EL (cell line): ENCODE measurements at places on chromosomes 7 and 10.
A peak's percentile ranks its signal among the peaks of the same experiment; 100 is the strongest.

DNA sequence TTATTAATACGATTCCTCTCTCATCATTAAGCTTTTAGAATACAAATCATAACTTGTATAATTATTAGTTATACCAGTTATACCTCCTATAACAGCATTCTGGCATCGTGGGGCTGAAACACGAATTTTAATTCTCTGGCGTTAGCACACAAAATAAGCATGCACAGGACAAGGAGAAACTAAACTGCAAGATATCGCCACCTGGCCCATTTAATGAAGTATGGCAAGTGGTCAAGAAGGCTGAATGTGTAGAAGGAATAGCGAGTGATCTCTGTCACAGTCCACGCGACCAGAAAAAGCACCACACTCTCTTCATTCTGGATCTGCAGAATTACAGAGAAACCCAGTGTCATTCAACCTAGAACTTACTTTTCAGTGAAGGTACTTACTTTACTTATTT lies 18.1 kb downstream of the HACD1 start:
- peak; percentile 33 for DNase-seq

DNA sequence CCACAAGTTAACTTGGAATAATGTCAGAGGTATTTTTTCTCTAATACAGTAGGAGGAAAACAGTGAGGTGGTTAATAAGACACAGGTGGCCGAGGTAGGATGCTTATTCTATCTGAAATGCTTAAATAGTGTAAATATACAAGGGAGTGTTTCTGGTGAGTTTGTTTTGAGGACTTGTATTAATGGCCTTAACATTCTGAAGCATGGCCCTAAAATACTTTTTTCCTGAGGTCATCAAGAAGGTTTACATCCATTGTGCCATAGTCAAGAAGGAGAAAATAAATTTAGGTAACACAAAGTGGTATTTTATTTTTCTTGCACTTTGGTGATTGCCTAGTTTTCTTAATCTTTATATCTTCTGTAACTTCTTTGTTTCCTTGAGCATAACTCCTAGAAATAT lies 18.8 kb downstream of the GNAI1 start:
- peak; percentile 63 for DNase-seq

- peak; percentile 44 for DNase-seq
Observed at GRCh38 chr10:102814873-102815661, 22.1 kb downstream of the CYP17A1 start.

GRCh38 chr10:12564173-12564572 lies 214.8 kb downstream of the CAMK1D start:
- DNase-seq: no peak

GRCh38 chr10:4704034-4704545 lies 121.9 kb upstream of the AKR1E2 start:
- peak; percentile 93 for DNase-seq

- DNase-seq: no peak
Observed at GRCh38 chr7:120486164-120486563, 213.2 kb downstream of the KCND2 start.

GRCh38 chr7:158265743-158266080 lies 321.9 kb downstream of the PTPRN2 start:
- no peak for DNase-seq

- DNase-seq: no peak
Observed at GRCh38 chr7:47484923-47485639, 96.8 kb downstream of the TNS3 start.

GRCh38 chr10:75319274-75319673 lies 82.3 kb downstream of the ZNF503 start:
- no peak for DNase-seq

DNA sequence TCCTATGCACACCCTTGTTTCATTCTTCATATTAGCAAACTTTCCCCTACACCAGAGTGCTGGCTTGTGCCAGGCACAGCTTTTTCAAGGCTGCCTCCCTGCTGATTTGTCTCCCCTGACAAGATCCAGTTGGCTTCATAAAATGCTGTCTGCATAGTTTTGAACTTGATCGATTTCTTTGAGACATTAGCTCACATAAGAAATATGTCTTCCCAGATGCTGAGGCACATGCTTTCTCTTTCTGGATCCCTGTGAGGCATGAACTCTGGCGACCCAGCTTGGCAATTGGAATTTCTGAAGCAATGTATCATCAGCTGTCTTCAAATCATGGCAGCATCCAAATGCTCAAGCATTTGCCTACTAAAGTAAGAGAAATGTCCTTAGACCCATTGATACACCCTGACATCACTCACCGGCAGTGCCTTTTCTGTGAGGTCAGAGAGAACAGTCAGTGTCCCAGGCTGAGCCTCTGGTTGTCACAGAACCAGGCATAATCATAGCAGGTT lies 616.4 kb upstream of the GHITM start:
- DNase-seq: peak; percentile 68

DNA sequence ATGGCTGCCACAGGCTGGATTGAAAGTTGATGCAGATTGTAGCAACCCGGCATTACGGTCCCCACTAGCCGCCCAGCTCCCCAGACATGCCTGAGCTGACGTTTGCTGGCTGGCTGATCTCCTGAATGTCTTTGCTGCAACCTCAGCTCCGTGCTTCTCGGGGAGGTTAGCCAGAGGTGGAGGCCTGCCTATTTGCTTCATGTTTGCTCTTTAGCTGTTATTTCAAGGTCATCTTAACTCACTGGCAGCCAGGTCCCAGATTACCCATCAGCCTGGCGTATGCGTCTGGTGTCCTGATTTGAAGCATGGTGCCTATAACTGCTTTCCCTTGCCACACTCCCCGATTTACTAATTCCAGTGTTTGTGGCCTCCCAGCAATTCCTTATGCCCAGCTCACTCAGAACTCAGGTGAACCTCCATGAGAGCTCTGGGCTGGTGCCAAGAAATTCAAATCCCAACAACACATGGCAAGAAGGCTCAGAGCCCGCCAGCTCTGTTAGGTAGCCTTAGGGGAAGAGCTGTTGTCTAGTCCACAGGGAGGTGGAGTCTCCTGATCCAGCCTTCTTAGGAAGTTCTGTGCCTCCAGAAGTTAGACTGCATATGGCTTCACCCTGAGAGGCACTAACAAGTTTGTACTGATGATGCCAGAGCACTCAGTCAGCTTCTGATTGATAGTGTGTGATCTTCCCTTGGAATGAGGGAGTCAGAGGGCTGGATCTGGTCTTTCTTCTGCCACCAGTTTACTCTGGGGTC lies 69.7 kb upstream of the EXOC4 start:
- peak; percentile 2 for DNase-seq

GRCh38 chr10:85645926-85646711 lies 720.5 kb downstream of the GRID1 start:
- no peak for DNase-seq

DNA sequence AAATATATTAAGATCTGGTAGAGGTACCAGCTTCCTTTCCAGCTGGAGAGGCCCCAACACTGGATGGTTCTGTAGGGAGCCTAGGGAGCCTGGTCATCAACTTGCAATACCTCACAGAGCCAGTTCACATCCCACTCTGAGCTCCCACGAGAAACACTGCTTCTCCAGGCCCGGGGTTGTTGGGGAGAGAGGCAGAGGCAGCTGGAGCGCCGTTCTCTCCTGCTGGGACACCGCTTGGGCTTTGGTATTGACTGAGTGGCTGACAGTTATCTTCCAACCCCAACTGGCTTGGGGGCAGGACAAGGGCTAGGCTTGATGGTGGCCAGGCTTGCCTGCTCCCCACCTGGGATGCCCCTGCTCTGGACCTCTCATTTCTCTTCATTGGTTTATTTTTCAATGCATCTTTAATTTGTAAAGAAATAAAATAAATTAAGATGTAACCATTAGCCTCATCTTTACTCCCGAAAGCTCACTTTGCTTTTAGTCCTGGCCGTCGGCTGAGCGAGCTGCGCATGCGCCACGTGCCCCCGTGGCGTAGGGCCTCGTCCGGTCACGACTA lies 10.0 kb upstream of the CHCHD1 start:
- DNase-seq: no peak

- DNase-seq: no peak
Observed at GRCh38 chr10:124870854-124871425, 69.3 kb downstream of the ABRAXAS2 start.

DNA sequence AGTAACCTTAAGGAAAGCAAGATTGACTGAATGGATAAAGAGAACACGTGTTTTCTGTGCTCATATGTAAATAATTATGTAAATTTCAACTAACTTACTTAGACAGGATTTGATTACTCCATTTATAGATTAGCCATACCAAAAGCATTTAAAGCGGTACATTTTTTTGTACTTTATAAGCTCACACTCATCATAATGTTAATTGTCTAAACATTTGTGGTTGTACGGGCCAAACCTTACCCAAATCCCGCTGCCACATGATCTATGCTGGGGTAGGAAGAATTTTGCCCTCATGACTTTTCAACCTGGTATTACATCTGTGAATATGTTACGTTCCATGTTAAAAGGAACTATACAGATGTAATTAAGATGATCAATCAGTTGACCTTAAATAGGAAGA lies 29.1 kb downstream of the MKX start:
- DNase-seq: peak; percentile 78

- no peak for DNase-seq
Observed at GRCh38 chr10:15349112-15349511, 22.0 kb downstream of the FAM171A1 start.

GRCh38 chr10:22837771-22838170 lies 90.1 kb upstream of the ARMC3 start:
- DNase-seq: no peak

- DNase-seq: no peak
Observed at GRCh38 chr10:85224366-85224940, 896.1 kb downstream of the CCSER2 start.

- DNase-seq: no peak
Observed at GRCh38 chr7:138510003-138510402, 49.9 kb downstream of the TRIM24 start.

- no peak for DNase-seq
Observed at GRCh38 chr10:20948686-20949327, 51.7 kb upstream of the NEBL start.

DNA sequence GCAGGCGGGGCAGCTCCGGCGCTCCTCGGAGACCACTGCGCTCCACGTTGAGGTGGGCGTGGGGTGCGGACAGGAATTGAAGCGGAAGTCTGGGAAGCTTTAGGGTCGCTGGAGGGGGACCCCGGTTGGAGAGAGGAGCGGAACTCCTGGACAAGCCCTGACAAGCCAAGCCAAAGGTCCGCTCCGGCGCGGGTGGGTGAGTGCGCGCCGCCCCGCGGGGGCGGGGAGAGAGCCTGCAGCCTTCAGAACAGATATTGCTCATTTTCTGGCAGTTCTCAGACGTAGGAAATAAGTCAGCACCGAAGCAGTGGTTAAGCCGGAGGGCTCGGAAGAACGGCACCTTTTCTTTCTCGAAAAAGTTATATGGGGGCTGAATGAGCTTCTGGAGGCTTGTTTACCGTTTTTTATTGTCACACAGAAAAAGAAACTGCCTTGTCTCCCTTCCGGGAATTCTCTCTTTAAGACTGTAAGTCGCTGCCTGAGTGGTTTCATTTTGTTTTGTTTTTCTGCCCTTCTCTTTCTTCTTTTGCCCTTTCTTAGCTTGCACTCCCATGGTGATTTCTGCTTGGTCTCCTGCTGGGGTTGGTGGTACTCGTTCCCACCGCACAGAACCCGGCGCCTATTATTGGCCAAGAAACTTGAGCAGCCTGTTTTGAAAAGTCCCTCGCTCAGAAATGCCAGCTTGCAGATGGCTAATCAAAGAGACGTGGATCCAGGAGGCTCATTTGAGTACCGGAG lies 732 bp downstream of the FAS start:
- DNase-seq: peak; percentile 65

GRCh38 chr10:96229568-96230030 lies 41.8 kb downstream of the BLNK start:
- peak; percentile 62 for DNase-seq

- DNase-seq: no peak
Observed at GRCh38 chr7:130500463-130500862, 8.6 kb downstream of the MEST start.

DNA sequence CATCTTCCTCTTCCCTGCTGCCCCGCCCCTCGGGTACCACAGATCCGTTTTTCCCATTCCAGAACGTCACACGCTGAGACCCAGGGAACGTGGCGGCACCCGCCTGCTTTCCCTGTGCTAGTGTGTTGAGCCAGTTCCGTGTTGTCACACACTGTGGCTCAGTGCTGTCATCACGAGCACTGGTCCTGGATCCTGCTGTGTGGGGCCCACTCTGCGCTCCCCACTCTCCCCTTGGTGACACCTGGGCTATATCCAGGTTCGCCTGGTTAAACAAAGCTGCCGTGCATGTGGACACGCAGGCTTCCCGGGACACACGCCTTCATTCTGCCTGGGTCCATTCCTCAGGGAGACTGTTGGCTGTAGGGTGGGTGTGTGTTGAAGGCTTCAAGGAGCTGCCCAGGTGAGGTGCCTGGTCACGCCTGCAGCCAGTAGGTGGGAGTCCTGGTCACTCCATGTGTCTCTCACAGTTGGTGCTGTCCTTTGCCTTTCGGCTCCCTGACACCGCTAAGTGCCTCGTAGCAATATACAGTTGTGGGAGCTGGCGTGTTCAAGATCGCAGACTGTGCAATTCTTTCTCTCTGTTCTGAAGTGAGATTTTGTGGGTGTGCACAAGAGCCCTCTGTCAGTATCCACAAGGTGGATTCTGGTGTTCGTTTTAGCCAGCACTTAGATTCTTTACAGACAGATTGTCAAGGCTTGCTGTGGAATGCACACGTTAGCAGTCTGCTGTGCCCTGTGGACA lies 88.6 kb downstream of the INPP5A start:
- no peak for DNase-seq

GRCh38 chr7:100864263-100864845 lies 2.8 kb upstream of the TRIP6 start:
- DNase-seq: no peak

DNA sequence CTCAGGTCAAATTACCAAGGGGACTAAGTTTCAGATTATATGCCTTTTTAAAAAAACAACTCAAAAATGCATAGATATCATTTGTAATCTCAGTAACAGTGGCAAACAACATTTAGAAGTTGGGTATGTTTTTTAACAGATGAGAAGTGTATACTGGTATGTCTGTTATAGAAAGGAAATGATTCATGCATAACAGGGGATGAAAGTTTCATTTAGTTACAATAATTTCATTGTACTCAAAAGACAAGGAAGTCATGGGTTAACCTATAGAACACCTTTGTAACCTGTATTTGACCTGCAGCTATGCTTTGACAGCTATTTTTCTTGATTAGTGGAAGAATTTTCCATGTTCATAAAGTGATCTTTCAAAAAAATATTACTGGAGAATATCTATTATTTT lies 35.4 kb upstream of the FAM133B start:
- DNase-seq: no peak

- no peak for DNase-seq
Observed at GRCh38 chr10:74086317-74086716, 64.3 kb downstream of the AP3M1 start.
